NCI-H446 treated with DMSO at 0.1 percent for 48 hours (cell line): ENCODE measurements at places on chromosomes 12 and 14.

GRCh38 chr14:74853581-74853980, 22.4 kb downstream of the PROX2 start:
- no peak for DNase-seq

- DNase-seq, result no peak
These were observed 2.1 kb downstream of the BICD1 start for GRCh38 chr12:32108787-32109186.

GRCh38 chr14:74754899-74755298, 8.2 kb upstream of the YLPM1 start:
- no peak for DNase-seq

- DNase-seq, result no peak
These were observed 191.2 kb upstream of the DIO3 start for GRCh38 chr14:101369916-101370592.

- no peak for DNase-seq
These were observed 99.4 kb upstream of the CCDC91 start for GRCh38 chr12:28090835-28091234.

- DNase-seq, result no peak
These were observed 54.5 kb downstream of the KIF26A start for GRCh38 chr14:104192883-104193245.

DNA sequence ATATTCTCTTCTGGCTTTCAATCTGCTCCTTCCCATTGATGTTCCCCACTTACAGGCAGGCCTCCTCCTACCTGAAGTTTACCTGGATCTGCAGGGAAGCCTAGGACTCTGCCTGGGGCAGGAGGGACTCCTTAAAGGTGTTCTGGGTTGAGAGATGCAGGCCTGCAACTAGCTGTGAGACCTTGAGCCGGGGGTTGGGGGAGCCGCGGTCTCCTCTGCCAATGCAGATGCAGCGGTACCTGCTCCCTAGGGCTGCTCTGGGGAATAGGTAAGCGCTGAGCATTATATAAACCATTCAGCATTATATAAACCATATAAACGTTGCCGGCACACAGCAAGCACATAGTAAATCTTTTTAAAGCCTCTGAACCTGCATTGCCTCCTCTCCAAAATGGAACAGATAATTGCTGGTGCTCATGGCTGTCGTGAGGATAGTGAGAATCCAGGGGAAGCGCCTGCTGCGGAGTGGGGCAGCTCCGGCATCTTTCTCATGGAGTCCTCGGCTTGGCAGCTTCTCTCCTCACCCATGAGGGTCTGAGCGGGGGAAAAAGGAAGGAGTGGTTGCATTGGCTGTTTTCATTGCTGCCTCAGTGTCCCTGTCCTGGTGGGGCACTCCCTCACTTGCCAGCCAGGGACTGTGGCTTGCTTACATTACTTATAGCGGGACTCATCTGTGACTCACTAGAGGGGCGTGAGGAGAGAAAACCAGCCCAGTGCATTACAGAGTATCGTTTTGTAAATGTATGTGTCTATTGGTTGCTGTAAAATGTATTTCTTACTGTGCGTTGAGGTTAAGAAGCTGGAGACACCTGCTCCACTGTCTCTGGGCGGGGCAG, 12.5 kb upstream of the KRT80 start:
- no peak for DNase-seq

- DNase-seq, result no peak
These were observed 207.3 kb upstream of the PRKD1 start for GRCh38 chr14:30134936-30135335.

GRCh38 chr12:75578546-75578945, 67.1 kb upstream of the KRR1 start:
- no peak for DNase-seq

DNA sequence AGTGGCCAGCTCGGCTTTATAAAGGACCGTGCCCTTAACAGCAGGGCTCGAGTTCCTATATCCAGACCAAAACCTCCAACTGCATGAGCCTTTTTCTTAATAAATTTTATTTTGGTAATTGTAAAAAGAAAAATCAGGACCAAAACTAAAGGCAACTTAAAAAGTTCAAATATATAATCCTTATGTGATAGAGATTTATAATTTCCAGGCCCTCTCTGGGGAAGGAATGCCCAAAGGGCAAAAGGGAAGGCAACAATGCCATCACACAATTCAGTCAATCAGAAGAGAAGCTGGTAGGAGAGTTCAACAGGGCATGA, 401 bp upstream of the IPO4 start:
- no peak for DNase-seq

DNA sequence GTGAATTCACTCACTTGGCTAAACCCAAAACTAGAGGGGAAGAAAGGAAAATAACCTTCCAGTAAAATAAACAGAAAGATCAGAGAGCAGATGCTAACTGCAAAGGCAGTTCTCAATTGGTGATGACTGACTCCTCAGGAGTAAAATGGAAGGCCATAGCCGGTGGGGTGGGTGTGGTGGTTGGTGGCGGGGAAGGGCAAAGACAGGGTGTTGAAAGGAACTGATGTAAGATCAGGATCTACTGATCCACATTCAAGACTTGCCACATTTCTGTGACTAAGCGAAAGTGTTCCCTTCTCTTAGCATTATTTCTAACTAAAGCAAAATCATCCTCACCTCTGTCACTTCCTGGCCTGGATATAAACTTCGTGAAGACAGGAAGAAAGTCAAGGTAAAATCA, 26.3 kb upstream of the TC2N start:
- no peak for DNase-seq

- no peak for DNase-seq
These were observed 61.1 kb upstream of the TMEM132D start for GRCh38 chr12:129964826-129965457.

GRCh38 chr14:53968726-53969125, 12.1 kb upstream of the BMP4 start:
- no peak for DNase-seq

- DNase-seq, result no peak
These were observed 104.3 kb downstream of the FLRT2 start for GRCh38 chr14:85634205-85634604.

- DNase-seq, result no peak
These were observed 678.7 kb upstream of the TMEM132C start for GRCh38 chr12:127588249-127588648.

DNA sequence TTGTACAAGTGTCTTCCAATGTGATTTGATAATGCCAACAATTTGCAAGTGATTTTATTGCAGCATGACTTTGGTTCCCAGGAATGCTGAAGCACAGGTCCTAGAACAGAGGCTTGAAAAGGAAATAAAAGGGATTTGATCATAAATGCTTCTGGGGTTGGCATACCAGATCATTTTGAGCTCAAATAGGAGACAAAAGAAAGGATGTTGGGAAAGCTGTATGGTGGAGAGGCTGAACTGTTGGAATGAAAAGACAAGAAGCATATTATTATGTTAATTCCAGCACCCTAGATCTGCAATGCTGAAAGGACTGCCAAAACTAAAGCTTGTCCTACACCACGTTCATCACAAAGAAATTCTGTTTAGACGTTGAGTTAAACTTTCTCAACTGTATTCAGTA, 143.1 kb downstream of the BICD1 start:
- no peak for DNase-seq

DNA sequence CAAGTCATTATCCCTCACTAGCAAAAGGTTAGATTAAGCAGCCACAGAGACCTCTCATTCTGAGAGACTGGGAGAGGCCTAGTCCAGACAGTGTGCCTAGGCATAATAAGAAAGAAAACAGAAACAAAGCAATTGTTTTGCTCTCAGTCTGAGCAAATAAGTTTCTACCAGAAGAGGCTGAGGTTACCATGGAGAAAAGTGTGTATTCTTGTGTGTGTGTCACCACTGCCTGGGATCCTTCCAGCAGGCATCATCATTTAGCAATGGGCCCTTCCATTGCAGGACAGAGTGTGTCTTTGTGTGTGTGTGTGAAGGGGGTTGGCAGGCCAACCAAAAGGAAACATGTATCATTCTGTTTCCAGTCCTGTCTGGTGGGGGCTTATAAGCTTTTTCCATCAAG, 3.7 kb downstream of the EFS start:
- no peak for DNase-seq

- peak; percentile 8 for DNase-seq
These were observed 12.1 kb upstream of the SLC24A4 start for GRCh38 chr14:92310776-92311375.

- DNase-seq, result no peak
These were observed 99.0 kb upstream of the PKP2 start for GRCh38 chr12:32995623-32996022.

DNA sequence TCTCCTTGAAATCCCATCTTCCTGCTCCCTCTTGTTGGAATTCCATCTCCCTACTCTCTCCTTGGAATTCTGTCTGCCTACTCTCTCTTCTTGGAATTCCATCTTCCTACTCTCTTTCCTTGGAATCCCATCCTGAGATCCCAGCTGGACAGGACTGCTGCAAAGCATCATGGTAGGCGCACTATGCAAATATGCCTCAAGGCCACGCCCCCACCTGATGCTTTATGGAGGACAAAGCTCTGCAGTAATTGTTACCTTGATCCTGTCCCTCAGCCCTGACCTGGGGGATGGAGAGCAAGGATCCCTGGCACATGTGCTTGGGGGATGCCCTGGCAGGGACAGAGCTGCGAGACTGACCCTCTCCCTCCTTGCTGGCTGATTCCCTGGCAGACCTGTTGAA, 185.6 kb downstream of the TBX5 start:
- DNase-seq, result no peak

DNA sequence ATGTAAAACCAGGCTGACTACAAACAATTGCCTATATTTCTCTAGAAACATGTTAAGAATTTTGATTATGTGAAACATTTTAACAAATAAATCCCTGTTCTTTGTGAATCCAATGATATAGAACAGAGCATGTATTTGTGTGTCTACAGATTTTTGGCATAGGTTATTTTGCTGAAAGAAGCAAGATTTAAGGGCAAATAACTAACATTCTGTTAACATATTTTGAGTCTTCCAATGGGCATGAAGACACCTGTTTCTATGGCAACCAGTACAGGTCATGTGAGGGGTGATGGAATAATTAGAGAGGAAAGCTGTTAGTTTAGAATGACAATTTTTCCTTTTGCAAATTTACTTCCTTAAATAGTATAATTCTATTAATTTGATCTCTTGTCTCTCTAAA, 8.8 kb downstream of the ART4 start:
- DNase-seq, result peak; percentile 39

DNA sequence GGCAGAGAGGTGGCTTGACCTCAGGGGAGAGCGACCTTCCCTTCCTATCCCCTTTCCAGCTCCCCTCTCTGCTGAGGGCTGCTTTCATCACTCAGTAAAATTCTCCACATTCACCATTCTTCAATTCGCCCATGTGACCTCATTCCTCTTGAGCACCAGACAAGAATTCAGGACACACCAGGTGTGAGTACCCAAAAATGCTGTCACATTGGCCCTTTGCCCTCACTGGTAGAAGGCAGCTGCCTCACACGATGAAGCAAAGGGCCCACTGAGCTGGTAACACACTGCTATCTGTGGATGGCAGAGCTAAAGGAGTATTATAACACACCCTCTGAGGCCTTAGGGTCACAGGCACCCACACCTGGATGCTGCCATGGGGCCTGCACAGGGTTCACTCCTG, 59.7 kb downstream of the SSH1 start:
- no peak for DNase-seq

GRCh38 chr12:116674643-116675183, 63.2 kb downstream of the SPRING1 start:
- DNase-seq, result no peak

DNA sequence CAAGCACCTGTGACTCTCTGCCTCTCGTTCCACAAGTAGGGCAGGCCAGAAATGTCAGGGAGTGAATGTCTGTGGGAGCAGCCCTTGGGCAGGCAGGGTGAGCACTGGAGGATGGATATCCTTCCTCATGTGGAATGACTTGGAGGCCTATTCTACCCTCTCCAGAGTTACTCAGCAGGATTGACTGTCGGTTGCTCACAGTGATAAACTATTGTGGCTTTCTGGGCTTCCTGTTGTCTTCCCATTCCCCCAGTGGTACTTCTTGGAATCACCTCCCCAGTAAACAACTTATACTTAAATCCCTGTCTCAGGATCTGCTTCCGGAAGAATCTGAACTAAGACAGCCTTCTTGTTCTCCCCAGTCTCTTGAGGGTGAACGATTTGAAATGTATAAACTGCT, 79.6 kb upstream of the MANSC4 start:
- DNase-seq, result no peak

DNA sequence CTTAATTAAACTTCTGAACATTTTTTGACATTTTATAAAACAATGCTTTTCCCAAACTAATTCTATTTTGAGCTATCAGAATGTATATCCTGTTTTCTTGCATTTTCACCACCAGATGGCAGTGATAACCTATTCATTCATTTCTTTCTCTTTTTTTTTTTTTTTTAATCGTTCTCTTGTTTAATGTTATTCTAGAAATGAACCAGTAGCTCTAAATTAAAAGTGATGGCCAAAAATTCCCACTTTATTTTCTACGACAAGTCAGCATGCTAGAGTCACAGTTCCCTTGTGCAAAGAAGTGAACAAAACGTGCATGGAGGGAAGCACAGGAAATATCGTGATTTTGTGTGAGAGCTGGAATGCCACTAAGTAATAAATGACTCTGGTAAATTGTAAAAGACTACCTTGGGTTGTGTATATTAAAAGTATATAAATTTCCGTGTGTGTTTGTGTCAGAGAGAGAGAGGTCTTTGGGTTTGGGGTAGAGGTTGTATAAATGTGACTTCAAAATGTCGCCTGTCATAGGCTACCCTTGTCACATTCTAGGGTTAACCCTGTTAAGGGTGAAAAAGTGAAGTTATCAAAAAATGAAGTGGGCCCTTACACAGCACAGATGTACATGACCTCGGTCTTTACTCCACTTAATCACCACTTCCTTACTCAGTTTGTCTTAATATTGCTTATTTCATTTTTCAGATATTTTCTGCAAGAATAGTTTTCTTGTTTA, 40.4 kb upstream of the LDHB start:
- no peak for DNase-seq

DNA sequence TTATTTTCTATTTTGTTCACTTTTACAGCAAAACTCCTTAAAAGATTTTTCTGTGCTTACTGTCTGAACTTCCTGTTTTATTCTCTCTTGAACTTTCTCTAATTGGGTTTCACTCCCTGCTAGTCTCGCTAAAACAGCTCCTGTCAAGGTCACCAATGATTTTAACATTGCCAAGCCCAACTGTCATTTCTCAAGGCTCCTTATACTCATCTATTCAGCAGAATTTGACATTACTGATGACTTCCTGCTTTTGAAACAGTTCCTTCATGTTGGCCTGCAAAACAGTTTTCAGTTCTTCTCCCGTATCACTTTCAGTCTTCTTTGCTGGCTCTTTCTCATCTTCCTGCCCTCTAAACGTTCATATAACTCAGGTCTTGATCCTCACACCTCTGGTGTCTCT, 268.5 kb upstream of the USP15 start:
- DNase-seq, result no peak
